NCI-H1930 (cell line): ENCODE measurements at places on chromosomes 1 and 21.

- DNase-seq: no peak
Measured at GRCh38 chr1:21149430-21149854, 27.3 kb downstream of the EIF4G3 start.

- DNase-seq: no peak
Measured at GRCh38 chr21:42535602-42536171, 22.0 kb downstream of the SLC37A1 start.

DNA sequence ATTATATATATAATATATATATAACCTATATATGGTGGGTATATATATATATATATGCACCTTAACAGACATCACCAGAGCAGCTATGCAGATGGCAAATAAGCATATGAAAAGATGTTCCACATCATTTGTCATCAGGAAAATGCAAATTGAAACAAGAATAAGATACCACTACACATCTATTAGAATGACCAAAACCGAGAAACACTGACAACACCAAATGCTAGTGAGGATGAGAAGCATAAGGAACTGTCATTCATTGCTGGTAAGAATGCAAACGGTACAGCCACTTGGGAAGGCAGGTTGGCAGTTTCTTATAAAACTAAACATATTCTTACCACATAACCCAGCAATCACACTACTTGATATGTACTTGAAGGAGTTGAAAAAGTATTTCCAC is 219.8 kb upstream of the PRMT6 start:
- no peak for DNase-seq

DNA sequence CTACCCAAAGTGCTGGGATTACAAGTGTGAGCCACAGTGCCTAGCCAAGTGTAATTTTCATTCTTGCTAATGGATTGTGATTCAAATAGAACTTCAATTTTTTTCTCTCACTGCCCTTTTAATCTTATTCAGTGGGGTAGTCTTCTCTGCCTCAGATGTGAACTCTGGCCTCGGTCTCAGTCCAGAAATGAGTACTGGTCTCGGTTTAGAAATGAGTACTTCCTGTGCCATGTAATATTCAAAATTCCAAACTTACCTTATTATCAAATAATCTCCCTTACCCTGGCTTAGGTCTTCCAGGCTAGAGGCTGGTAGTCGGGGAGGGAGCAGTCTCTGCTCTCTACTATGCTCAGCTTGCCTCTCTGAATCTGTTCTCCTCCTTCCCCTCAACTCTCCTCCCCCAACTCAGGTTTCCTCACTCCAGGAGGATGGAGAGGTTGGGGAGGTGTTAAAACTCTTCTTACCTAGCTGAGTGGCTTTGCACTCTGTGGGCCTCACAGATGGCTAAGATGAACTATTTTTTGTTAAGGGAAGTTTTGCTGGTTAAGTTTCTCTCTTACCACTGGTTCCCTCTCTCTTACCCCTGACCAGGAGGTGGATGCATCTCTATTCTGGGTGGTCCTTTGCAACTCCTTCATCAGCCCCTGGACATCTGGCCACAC is 4.8 kb upstream of the SLAMF9 start:
- no peak for DNase-seq

GRCh38 chr1:1298861-1299685 is 8.7 kb downstream of the ACAP3 start:
- DNase-seq: no peak

DNA sequence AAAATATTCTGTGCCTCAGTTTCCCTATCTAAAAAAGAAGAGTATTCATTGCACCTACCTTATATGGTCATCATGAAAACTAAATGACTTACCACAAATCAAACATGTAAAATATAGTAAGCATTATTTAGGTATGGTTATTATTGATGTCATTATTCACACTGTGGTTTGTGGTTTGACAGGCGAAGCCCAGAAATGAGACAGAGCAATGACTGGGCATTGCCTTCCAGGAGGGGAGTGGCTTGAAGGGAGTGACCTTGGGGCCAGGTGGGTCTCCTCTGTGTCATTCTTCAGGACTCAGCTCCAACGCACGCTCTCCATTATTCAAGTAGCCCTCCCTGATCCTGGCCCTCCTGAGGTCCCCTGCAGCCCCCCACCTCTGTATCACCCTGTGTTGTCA is 133.7 kb downstream of the DMRTA2 start:
- DNase-seq: no peak

DNA sequence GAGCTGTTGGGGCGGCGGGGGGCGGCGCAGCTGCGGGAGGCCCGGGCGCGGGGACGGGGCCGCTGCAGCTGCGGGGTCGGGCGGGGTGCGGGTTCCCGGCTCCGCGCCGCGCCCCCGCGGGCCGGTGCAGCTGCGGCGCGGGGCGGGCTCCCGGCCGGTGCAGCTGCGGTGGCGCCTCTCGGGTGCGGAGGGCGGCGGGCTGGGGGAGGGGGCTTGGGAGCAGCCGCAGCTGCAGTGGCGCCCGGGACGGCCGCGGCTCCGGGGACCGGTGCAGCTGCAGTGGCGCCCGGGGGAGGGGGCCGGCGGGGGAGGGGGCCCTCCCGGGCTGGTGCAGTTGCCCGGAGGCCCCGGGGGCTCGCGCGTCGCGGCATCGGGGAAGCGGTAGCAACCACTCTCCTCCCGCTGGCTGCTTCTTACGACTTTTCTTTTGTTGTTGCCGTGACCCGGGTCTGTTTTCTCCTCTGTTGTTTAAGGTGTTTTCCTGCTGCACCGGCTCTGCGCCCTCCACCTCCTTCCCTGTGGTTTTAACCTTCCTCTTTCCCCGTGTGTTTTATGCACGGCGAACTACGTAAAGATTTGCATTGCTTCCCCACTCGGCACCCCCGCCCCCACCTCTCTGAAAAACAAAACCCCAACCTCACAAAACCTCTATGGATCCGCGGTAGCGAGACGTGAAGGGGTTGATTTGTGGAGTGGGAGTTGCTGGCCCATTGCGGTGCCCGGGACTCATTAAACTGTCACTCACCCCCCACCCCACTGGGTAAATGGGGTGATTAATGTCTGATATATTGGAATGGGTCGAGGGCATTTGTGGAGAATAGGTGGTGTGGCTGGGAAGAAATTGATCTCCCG is 1.7 kb upstream of the ZBTB18 start:
- no peak for DNase-seq

GRCh38 chr1:170670802-170671628 is 7.1 kb downstream of the PRRX1 start:
- no peak for DNase-seq

DNA sequence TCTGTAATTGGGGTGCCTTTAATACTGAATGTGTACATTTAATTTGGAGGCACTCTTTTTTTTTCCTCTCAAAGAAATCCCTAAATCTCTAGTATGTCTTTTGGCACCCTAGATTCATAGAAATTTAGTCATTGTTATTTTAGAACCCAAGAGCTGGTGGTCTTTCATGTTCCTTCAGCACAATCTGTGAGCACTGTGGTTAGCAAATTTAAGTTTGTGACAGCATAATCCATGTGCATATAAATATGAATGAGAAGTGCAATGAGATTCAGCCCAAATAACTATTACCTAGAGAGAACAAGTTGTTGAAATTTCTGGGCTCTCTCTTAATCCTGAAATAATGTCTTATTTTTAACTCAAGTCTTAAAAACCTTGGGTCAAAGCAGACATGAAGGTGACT is 4.5 kb downstream of the PPP1R8 start:
- no peak for DNase-seq

DNA sequence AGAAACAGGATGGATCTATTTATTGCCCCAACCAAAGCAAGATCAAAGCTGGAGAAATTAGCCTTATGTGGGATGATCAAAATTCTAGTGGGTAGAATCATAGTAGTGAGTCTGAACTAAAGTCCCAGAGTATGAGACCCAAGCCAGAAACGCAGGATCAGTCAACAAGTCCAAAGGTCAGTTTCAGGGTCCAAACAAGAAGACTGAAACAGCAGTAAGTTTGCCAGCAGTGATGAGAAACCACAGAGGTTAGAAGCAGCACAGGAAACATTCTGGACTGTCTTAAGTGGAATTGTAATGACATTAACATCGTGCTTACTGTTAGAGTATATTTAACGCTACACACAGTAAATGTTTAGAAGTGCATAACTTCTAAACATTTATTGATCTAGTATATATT is 251.0 kb downstream of the LRRIQ3 start:
- DNase-seq: no peak

- DNase-seq: no peak
Measured at GRCh38 chr1:218034468-218034867, 250.6 kb upstream of the RRP15 start.

DNA sequence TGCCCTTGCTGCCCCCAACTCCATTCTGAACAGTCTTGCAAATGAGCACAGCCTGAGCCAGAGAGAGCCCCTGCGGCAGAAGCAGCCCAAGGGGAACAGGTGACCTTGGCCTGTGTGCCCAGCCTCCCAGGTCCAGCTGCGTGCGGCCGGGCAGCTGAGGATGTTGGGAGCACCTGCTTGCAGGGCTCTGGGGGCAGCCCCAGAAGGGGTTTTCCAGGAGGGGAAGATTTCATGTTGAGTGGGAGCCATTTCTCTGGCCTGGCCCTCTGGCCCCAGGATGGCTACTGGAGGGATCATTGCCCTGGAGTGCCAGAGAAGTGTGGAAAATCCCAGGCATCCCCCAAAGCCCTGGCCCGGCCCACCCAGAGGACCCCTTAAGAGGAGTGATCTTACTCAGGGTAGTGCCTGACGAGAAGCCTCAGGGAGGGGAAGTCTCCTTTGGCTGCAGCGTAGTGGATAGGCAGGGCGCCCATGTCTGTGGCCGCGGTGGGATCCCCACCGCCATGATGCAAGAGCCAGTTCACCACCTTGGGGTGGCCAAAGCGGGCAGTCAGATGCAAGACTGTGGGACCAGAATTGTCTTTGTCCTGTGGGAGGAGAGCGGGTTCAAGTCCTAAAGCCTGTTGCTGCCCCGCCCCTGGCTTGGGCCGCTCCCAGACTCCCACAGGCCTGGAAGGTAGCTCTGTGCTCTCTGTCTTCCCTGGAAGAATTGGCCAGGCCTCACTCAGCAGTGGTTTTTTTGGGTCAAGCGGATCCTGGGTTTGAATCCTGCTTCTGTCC is 20.6 kb upstream of the RNU1-4 start:
- no peak for DNase-seq

GRCh38 chr1:199102239-199102638 is 463.4 kb downstream of the PTPRC start:
- DNase-seq: no peak

DNA sequence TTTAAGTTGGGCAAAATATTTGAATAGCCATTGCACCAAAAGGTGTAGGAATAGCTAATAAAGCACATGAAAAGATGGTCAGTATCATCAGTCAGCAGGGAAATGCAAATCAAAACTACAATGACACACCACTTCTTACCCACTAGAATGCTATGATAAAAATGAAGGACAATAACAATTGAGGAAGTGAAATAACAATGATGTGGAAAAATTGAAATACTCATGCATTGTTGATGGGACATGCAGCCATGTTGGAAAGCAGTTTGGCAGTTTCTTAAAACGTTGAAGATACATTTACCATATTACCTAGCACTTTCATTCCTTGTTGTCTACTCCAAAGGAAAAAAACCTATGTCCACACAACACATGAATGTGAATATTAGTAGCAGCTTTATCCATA is 28.4 kb downstream of the HSD3B1 start:
- no peak for DNase-seq

DNA sequence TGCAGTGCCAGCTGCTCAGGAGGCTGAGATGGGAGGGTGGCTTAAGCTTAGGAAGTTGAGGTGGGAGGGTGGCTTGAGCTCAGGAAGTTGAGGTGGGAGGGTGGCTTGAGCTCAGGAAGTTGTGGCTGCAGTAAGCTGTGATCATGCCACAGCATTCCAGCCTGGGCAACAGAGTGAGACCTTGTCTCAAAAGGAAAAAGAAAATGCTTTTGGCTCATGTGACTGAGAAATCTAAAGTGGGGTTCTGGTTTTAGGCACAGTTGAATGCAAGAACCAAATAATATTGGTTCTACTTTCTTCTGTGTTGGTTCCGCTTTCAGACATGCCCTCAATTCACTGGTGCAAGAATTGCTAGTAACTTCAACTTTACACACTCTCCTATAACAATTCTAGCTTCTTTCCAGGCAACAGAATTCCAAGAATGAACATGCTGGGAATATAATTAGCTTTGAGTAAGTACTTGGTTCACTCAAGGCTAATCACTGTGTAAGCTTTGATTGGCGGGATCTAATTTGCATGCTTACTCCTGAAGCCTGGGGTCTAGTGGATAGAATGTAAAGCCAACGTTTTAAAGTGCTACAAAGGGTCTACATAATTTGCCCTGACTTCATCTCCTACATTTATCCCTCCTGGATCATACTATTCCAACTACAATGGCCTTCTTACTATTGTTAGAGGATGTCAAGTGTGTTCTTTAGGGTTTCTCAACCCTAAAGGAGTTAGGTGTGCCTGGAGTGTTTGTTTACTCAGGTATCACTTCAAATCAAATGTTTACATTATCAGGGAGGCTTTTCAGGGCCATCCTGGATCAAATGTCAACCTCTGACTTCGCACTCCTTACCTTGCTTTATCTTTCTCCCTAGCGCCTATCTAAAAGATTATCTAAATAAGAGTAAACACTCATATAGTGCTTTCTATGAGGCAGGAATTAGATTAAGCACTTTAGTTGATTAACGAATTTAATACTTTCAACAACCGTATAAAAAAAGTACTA is 115.1 kb downstream of the SLC16A1 start:
- DNase-seq: no peak

DNA sequence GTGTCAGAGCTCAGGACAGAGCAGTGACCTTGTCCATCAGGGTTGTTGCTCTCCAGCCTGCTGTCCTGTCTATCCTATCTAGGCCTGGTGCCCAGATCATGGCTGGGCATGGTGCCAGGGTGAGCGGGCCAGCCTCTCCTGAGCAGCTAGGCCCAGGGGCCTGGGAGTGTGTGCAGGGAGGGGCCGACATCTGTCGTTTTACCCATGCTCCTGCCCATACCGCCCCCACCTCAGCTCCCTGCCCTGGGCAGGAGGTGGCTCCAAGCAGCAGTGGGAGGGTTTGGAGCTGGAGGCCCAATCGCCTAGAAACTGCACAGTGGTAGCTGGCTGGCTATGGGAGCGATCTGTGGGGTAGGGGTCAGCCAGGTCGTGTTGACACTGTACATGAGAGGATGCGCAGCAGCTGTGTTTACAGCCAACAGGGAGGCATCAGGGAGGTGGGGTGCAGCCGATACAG is 6.5 kb downstream of the INSRR start:
- DNase-seq: no peak

- no peak for DNase-seq
Measured at GRCh38 chr1:183390561-183390960, 27.6 kb downstream of the NMNAT2 start.

GRCh38 chr21:41219498-41220207 is 51.7 kb downstream of the BACE2 start:
- DNase-seq: no peak

DNA sequence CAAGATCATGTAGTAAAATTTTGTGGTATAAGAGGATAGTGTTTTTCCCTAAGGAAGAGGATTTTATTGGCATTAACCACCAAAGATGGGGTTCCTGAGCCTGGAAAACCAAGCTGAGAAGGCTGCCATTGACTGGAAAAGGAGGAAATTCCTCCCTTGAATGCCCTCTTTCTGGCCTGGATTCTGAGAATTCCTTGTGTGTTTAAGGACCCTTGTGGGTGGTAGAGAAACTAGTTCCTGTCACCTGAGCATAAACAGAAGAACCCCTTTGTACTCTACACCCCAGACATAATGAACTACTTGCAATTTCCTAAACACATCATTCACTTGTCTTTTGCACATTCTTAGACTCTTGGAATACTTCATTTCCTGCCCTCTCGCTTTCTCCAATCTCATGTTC is 33.1 kb upstream of the CEP350 start:
- DNase-seq: no peak
